ENCODE measurements at places on chromosomes 5 and 9.

- no peak for DNase-seq
These were observed 125.4 kb downstream of the PARP8 start for GRCh38 chr5:50791813-50792212.

DNA sequence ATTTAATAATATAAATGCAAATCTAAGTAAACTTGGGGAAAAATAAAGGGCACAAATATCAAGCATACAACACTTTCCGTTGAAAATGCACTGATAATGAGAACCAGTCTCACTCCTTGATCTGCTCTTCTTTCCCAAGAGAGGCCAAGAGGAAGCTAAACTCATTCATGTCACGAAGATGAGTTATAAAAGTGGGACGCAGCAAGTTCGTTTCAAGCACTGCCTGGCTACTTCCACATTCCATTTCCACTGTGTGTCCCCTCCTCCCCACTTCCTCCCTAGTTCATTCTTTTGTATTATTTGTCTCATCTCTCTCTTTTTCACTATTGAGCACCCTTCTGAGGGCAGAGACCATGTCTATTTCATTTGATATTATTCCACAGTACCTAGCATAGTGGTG lies 158.1 kb downstream of the SLC24A2 start:
- no peak for DNase-seq

DNA sequence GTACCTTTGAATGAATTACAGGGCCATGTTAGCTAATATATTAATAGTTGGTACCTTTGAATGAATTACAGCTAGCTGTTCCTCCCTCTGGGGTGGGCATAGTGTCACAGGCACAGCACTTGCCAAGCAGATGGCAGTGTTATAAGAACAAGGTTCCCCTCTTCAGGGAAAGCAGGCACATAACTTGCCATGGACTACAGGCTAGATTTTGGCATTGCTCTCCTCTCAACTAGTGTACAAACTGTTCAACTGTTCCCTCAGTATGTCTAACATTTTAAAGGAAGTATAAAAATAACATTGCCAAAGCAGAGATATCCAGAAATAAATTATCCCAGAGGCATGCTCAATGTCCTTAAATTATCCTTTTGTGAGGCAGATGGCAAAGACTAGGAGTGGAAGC lies 33.7 kb downstream of the ABITRAM start:
- DNase-seq: no peak

GRCh38 chr5:2586016-2586715 lies 165.3 kb downstream of the IRX2 start:
- DNase-seq: no peak

- no peak for DNase-seq
These were observed 233.1 kb downstream of the AGTPBP1 start for GRCh38 chr9:85508616-85509015.

DNA sequence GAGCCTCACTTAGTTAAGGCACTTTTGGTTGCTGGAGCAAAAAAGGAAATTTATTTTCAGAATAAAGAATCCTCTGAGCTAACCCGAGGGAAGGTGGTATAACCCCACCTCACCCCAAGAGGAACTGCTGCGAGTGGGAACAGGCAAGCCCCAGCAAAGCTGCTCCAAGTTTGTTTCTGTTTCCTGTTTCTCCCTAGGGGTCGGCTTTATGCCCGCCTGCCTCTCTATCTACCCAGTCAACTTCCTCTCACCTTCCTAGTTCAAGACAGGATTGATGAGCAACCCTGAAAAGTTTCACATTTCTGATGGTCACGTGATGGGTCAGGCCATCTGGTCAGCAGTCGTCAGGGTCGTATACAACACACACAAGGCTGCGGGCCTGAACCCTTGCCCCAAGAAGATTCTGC lies 31.1 kb downstream of the TRIO start:
- DNase-seq: no peak

- DNase-seq: no peak
These were observed 39.7 kb downstream of the PAM start for GRCh38 chr5:102794677-102795331.

All from CD4-positive, alpha-beta T cell treated with Interleukin-15 for 4 hours (primary cell).